Activated CD4-positive, alpha-beta T cell treated with anti-CD3 and anti-CD28 coated beads, Interleukin-10, Interleukin-2, amounts not matched to agents 100 ng/mL and 50 ng/mL, durations not matched to agents 16 hours and 8 hours (primary cell): ENCODE measurements at places on chromosomes 7 and 10.
A peak's percentile ranks its signal among the peaks of the same experiment; 100 is the strongest.

DNA sequence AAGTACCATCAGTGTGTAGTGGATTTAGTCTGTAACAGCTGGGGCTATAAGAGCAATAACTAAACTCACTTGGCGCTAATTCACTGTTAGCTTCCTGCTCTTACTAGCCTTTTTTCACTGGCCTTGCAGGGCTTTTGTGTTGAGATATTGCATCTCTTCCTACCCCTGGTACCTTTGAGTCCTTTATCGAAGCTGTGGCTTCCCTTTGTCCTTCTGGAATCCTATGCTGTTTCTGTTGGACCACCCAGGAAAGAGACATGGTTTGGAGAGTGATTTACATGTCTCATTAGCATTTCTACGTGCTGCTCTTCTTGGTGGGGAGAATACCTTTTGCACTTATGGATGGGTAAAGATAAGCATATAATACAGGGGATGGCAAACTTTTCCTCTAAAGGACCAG lies 103.8 kb downstream of the MLLT10 start:
- no peak for DNase-seq

GRCh38 chr7:131720703-131721102 lies 164.3 kb upstream of the PODXL start:
- DNase-seq, result no peak

DNA sequence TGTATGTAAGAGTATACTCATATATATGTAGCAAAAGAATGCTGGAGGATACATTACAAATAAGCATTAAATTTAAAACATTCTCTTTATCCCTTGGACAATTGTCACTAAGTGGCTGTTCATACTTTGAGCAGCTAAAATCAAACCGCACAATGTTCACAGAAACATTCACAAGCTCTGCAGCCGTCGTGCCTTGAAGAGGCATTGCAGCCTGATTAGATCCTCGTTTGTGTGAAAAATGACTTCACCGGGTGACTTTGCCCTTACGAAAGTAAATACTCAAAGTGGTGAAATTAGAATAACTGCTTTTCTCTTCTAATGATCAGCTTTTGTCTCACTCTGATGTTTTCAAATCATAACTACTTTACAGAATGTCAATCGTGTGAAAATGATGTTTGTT lies 319.0 kb downstream of the GFRA1 start:
- DNase-seq, result no peak

GRCh38 chr7:4211261-4211660 lies 470.8 kb upstream of the FOXK1 start:
- no peak for DNase-seq

DNA sequence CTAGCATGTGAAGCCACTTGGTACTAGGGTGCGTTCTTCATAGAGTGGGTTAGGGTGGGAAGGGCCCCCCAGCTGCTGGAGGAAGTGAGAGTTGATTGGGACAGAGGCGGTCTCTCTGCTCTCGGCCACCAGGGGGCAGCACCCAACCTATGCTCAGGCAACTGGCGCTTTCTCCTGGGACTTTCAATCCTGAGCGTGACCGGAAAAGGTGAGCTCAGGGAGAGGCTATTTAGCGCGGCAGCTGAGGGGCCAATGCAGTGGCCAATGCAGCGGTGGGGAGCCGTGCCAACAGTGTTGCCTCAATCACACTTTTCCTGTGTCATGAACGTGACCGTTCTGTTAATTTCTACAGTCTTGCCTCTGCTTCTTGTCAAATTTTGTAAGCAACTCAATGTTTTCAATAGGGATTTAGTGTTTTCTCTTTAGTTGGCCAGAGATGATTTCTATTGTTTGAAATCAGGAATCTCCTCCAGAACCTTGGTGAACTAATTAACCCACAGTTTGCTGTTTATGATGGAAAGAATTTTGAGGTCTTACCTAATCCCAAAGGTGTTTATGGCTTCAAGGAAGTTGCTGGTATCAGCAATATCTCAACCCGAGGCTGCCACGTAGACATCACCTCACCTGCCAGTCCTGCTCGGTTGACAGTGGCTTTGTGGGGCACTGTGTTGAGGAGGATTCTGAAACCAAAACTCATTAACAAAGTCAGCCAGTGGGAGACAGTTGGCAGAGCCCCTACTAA lies 67.9 kb upstream of the PDZD8 start:
- peak; percentile 40 for DNase-seq

DNA sequence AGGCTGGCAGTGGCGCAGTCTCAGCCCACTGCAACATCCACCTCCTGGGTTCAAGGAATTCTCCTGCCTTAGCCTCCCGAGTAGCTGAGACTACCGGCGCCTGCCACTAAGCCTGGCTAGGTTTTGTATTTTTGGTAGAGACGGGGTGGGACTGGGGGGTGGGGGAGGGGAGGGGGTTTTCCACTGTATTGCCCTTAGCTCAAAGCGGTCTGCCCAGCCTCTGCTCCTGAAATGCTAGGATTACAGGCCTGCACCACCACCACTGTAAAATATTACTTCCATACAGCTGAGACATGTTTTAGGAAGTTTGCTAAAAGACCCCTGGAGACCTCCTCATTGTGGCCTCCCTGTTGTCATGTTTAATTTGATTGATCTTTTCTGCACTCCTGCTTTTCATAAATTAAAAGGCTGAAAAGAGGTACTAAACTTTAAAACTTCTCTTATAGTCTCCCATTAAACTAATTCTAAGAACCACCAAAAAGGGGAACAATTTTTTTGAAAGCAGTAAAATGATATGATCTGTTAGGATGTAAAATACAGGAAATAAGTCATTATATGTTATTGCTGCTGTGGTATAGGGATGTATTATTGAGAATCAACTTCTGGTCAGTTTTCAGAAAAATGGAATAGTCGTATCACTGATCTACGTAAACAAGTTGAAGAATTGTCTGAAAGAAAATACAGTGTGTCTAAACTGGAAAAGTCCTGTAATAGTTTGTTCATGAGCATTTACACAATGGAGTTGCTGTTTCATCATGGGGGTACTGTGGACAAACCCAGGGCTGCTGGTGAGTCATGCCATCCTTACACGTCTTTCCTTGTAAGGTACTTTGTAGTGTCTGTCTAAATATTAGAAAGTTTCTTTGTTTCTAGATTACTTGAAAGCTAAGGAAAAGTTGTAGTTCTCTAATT lies 72.9 kb upstream of the TMEM248 start:
- DNase-seq, result peak; percentile 32

GRCh38 chr7:66778201-66778600 lies 37.7 kb downstream of the RABGEF1 start:
- DNase-seq, result no peak

- DNase-seq, result no peak
These were observed 141.4 kb downstream of the DOCK4 start for GRCh38 chr7:112064627-112065385.

DNA sequence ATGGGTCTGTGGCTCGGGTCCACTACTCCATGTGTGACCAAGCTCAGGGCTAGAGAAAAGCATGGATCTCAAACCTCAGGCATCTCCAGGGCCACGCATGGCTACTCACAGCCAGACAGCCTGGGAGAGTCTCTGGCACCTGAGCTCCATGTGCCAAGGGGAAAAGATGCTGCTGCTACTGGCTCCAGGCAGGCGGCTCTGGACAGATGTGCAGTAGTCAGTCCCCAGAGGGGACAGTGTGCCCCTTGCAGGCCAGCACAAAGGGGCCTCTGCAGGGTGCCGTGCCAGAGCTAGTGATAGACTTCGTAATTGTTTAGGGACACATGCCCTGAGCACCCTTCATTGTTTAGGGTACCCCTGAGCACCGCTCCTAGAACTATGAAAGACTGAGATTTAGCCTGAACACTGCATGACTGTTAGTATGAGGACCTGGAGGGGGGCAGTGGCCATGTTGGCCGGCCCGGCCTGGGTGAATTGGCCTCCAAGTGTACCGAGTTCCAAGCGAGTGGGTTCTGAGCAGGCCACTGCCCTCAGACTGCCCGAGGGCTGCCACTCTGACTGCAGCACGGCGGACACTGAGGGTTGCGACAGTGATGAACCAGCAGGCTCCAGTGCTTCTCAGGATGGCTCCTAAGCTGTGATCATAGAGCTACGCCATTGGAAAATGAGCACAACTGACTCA lies 80.7 kb downstream of the TCERG1L start:
- no peak for DNase-seq

DNA sequence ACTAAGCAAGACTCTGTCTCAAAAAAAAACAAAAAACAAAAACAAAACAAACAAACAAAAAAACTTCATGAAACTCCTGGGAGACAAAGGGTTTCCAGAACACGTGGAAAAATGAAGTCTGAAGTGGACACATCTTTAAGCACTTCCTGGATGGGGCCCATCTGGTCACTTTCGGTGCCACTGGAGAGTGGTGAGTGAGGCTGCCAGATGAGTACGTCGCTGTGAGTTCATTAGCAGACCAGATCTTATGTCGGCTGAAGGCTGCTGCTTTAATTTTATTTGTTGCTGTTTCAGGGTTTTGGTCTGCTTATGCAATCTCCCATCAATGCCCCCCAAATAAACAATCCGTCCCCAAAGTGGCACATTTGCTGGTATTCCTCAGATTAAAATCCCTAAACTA lies 64.4 kb downstream of the NPTX2 start:
- no peak for DNase-seq
